Glomerular endothelial cell (primary cell): ENCODE measurements at places on chromosomes 1 and 21.

GRCh38 chr1:192407206-192407605, 90.4 kb downstream of the RGS21 start:
- DNase-seq, result no peak

DNA sequence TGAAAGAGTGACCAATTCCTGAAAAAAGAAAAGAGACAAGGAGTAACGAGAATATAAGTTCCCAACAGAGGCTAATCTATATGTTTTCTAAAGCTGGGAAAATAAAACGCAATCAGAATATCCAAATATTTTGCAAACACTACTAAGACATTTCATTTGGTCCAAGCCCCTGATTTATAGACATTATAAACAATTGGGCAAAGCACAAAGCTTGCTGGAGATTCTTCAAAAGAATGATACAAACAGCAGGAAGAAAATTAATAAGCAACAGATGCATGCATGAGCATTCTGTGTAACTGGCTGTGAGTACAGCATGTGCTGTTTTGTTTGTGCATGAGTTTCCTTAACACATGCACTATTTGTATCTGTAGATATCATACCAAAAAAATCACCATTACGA, 552.9 kb downstream of the LTN1 start:
- no peak for DNase-seq

GRCh38 chr1:53949023-53949990, 3.2 kb downstream of the LRRC42 start:
- DNase-seq, result no peak

- no peak for DNase-seq
Measured at GRCh38 chr21:41766883-41767605, at the start of gene RIPK4. TSS of gene RIPK4 (minus strand) at chr21:41767052. CDS start at chr21:41767041, 11 bp downstream.

DNA sequence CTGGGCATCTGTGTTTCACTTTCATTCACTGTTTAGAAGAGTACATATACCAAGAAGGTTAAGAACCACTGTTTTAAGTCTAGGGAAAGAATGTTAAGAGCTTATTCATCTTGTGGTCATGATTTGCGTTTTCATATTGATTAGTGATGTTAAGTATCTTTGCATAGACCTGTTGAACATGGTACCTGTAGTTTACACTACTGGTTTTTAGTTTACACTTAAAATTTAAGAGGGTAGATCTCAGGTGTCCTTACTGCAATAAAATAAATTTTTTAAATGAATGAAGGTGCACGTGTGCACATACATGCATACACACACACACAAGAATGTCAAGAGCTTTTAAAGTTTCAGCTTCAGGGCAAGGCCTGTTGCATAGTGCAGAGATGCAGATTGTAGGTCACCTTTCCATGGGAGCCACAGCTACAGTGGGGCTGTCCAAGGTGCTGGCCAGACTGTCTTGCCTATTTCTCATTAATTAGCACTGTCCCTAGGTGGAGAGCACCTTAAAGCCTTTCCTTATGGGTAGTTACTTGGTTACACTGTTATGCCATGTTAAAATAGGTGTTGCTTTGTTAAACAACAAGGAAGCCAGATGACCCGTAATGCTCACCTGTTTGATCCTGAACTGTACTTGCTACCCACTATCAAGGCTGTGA, 543.0 kb upstream of the DAB1 start:
- DNase-seq, result no peak
